8988T (cell line): ENCODE measurements at places on chromosomes 6 and 20.

- no peak for DNase-seq
These were observed 60.6 kb upstream of the IL20RA start for GRCh38 chr6:137105375-137105774.

DNA sequence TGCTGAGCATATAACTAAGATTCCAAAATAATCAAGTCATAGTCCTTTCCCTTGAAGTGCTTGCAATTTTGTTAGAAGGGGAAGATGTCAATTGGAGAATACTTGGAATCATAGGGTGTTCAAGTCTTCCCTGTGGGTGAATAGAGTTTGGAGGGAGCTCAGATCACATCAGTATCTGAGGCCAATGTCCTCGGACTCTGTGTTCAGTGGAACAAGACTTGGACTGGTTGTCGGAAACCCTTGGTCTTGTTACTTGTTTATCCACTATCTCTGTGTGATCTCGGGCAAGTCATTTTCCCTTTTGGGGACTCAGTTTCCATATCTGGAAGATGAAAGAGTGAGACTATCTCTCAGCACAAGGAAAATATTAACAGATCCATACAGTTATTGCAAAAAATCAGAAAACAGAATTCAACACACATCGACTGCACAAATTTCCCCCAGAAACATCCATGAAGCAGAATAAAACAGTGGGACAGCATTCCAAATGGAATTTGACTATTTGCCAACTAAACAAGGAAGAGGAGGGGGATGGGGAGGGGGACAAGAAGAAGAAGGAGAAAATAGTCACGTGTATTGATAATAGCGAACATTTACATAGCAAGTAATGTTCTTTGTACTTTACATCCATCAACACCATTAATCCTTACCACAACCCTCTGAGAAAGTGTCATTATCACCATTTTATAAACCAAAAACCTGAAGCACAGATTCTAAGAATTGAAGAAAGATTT, 3.9 kb upstream of the EDEM2 start:
- DNase-seq: no peak

- DNase-seq: no peak
These were observed 927.4 kb downstream of the KIF16B start for GRCh38 chr20:15645816-15646215.

- no peak for DNase-seq
These were observed 52.9 kb downstream of the UBR2 start for GRCh38 chr6:42616716-42617115.

DNA sequence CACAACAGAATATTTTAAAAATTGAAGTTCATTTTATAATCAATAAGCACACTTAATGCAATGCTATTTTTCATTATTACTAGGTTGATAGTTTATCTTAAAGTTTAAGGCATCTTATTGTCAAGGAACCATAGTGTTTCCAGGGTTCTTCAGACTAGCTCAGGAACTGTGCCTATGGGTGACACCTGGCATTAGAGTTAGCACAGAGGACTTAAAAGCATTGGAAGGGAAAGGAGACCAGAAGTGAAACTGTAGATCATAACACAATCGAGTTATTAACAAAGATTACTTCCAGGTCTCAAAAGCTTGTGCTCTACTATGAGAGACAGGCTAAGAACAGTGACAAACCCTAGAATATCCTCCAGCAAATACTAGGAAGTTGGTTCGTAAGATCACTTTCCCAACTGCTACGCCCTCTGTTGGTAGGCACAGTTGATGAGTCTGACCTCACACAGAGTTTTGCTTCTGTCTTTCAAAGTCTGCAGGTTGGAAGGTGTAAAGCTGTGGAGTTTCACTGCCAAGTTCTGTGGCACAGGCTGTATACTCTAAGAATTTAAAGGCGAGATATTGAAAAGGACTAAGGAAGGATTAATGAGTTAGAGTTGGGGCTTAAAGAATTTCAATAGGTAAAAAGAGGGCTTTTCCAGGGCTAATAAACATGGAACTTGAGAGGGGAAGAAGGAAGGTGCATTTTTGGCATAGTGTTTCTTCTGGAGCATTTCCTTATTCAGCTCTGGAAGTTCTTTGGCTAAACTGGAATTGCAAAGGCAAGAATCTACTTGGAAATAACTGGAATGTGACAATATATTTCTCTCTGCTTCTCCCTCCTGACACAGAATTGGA, 531.3 kb upstream of the JAG1 start:
- DNase-seq: no peak

DNA sequence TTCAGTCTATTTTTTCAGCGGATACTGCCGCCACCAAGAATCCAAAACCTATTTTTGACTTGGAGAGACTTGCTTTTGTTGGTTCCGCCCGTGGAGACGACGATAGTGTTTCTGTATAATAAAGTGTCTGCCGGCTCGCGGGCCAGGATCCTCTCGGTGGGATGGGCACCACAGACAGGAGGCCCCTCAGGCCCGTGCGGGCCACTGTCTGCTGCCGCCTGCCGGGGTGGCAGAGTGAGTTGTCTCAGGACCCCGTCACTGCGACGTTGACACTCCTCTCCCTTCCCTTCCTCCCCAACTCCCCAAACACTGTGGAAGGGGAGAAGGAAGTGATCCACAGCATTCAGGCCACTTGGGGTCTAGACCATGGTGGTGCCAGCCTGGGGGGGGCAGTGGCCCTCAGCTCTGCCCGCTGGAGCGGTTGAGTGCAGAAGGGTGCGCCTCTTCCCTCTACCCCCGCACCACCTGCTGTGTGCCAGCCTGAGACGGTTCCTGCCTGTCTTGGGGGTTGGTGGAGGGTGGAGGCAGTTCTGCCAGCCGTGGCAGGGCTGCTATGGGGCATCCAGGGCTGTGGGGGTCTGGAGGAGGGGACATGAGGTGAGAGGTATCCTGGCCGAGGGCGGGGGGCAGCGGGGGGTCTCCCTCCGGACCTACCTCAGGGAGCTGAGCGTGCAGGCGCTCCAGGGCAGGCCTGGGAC, 17.5 kb downstream of the RBM38 start:
- no peak for DNase-seq

- DNase-seq: no peak
These were observed 39.3 kb downstream of the GTF2H5 start for GRCh38 chr6:158207422-158207788.

- DNase-seq: no peak
These were observed 126.0 kb downstream of the RNASET2 start for GRCh38 chr6:166830185-166830890.
